ENCODE measurements at places on chromosomes 11 and 22.

DNA sequence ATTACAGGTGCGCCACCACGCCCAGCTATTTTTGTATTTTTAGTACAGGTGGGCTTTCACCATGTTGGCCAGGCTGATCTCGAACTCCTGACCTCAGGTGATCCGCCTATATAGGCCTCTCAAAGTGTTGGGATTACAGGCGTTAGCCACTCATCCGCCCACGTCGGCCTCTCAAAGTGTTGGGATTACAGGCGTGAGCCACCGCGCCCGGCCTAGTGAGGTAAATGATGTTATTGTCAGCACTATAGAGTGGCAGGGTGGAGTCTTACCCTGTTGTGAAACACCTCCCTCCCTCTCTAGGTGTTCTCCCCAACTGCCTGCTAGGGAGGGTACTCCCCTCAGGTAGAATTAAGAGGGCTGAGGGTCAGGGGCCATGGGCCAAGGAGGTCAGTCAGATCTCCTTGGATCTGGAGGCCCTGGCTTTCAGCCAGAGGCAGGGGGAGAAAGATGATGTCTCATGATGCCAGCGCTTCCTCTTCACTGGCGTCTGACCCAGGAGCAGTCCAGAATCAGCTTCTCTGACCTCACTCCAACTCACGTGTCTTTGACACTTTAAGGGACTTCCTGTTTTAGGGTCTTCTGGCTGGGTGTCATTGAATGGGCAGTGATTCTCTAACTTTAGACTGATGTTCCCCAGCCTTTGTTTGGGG, 2.0 kb downstream of the GGA1 start:
- DNase-seq = no peak

- no peak for DNase-seq
These were observed 845 bp downstream of the MPPED2 start for GRCh38 chr11:30585125-30585891.

- DNase-seq = peak; percentile 14
These were observed 13.9 kb downstream of the DAGLA start for GRCh38 chr11:61693922-61694601.

DNA sequence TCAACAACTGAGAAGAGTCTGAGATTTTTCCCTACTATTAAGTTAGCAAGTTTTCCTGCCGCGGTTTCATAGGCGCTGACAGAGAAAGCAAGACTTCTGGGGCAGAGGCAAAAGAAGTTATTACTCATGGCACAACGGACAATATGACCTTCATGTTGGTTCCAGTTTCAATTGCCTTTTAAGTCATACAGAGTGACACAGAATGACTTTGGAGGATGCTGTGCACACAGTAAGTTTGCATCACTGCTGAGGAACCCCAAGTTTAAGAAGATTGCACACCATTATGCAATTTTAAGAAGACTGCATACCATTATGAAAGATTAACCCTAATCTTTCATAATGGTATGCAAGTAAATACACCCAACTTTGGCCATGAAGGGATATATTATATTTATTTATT, 626.5 kb upstream of the CHORDC1 start:
- DNase-seq = no peak

DNA sequence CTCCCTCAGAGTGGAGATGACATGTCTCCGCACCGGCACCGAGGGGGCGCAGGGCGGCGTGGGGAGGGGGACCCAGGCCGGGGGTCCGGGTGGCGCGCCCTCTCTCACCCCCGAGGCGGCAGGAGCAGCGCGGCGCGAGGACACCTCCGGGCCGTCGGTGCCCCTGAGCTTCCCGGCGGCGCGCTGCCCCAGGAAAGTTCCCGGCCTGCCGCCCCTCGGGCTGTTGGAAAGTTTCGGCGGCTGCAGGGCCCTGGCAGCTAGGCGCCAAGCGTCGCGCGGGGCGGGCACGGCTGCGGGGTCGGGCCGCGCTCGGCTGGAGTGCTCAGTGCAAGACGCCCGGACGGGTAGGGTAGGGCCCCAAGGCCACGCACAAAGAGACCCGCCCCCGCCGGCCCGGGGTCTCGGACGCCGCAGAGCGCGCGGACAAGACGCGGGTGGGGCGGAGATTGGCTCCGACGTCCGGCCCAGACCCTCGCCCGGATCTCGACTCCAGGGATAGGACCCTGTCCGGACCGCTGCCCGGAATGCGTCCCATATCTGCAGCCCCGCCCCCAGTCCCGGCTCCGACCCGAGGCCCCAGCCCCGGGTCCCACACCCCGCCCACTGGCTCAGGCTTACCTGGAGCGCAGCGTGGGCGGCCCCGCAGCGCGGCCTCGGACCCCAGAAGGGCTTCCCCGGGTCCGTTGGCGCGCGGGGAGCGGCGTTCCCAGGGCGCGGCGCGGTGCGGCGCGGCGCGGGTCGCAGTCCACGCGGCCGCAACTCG, 471 bp downstream of the ARVCF start:
- no peak for DNase-seq

DNA sequence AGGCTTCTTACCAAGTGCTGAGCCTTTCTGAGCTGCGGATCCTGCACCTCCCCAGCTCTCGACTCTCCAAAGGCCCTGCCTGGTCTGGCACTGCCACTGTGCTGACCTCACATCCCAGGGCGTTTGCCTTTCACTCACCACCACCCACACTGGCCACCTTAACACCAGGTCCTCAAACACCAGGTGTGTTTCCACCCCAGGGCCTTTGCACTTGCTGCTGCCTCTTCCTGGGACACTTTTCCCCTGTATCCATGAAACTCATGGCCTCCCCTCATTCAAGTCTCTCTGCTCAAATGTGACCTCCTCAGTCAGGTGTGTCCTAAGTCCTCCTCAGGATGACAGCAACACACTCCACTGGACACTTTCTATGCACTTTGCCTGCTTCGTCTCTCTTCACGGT, 51.4 kb upstream of the ANO1 start:
- DNase-seq = no peak

DNA sequence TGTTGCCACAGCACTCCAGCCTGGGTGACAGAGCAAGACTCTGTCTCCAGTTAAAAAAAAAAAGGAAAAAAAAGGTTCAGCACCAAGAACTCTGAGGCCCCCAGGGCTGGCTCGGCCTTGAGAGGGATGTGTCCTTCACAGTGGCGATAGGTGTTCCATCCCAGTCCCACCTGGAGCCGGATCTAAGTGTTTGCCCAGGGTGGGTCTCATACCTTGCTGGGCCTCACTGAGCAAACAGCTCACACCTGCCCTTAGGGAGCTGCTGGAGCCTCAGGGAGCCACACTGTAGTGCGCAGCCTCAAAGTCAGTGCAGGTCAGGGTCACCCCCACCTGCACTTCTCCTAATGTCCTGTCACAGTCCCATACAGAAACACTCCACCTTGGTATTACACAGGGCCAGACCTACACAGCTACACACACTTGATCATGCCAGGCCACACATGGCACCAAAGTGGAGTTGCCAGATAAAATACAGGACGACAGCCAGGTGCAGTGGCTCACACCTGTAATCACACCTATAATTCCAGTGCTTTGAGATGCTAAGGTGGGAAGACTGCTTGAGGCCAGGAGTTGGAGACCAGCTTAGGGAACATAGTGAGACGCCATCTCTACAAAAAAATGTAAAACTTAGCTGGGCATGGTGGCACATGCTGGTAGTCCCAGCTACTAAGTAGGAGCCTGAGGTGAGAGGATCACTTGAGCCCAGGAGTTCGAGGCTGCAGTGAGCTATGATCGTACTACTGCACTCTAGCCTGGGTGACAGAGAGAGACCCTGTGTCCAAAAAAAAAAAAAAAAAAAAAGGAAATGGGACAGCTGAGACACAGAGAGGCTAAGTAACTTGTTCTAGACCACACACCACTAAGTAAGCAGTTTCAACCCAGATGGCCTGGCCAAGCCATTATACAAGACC, 7.3 kb downstream of the STARD10 start:
- DNase-seq = no peak

DNA sequence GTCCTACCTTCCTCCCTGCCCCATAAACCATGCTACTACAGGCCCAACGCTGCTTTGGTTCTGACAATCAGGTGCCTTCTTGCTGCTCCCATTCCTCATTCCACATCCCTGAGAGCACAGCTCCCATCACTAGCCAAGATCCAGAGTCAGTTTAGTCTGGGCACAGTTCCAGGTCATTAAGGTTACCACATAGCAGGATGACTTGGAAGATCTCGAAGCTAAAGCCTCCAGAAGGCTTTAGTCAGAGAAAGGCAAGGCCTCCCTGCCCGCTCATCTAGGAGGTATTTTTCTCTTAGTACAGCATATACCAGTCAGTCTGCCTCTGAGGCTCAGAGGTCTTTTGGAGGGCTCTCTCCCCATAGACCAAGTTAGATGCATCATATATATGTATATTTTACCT, 30.3 kb downstream of the TRIM66 start:
- no peak for DNase-seq

GRCh38 chr11:67648140-67648795, 2.3 kb downstream of the ACY3 start:
- DNase-seq = peak; percentile 28

GRCh38 chr22:46366801-46367706, 31.5 kb downstream of the TRMU start:
- DNase-seq = no peak

DNA sequence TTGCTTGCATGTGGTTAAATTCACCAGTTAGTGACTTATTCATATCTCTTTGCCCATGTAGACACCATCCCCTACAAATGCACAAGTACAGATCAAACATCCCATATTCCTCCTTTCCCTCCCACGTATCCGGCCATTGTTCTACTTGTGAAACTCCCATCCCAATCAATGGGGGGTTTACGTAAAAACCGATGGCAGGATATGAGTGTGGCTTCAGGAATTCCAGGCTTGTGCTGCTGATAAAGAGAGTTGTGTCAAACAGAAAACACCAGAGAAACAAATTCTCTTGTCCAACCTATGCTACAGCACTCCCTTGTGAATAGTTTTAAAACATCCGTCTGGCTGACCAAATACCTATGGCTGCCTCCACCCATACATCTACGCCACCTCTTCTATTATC, 15.5 kb downstream of the FLI1 start:
- no peak for DNase-seq

DNA sequence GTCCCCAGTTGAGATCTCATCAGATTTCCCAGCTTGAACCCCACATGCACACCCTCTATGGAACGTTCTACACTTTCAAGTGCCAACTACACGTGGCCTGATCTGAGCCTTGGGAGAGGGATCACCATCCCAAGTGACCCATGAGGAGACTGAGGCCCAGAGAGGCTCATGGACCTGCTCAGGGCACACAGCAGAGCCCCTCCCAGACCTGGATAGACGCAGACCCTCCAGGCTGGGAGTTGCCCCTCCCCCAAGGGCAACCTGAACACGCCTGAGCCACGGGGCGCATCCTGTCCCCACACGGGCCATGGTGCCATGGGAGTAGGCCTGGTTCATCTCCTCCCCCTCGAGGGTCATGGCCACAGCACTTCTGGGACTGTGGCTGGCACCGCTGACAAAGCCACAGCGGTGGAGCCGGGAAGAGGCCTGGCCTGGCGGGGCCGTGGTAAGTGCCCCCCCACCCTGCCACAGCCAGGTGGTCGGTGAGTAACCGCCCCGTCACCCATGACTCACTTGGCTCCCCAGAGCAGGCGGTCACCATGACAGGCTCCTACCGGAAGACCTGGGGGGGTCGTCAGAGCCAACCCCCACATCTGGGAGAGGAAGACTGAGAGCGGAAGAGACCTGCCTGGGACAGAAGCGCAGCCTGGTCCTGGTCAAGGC, 8.1 kb downstream of the WNT7B start:
- DNase-seq = no peak

DNA sequence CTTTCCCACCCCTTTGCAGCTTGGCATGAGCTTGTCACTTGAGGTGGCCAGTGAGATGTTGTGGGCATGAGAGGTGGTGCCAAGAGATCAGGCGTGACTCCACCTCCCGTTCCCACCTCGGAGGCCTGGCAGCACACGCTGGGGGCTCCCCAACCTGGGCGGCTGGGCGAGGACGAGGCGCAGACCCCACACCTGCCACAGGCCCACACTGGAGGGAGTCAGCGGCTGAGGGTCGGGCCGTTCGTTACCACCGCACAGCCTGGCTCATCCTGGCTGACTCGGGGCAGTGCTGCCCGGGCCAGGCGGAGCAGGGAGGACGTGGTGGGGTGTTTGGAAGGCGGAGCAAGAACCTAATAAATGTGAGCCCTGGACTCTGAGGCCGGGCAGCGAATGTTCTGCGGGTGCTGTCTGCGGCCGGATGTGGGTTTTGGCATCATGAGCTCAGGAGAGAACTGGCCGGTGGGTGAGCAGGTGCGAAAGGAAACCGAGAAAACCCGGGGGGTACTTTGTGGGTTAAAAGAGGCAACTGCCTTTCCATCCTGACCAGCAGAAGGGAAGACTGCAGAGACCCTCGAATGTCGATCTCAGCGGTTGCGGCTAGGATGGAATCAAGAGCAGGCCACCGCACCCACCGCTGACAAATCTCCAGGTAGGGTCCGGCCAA, 10.2 kb upstream of the IFITM3 start:
- DNase-seq = no peak

DNA sequence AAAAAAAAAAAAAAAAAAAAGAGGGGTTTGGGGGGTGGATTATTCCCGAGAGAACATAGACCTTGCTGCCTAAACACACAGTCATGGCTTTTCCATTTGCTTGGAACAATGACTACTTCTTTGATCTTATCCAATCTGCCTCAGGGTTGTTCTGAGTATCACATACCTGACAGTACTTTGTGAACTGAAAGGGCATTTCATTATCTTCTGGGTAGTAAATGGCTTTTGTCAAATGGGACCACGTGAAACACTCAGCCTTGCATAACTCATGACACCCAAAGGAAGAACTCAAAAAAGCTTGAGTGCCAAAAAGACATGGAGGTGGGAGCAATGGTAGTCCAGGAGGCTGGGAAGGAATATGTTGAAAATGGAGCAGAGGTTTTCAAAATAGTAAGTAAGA, 123.2 kb upstream of the BID start:
- no peak for DNase-seq

- DNase-seq = peak; percentile 35
These were observed 687.2 kb downstream of the OPCML start for GRCh38 chr11:132844956-132845696.

- no peak for DNase-seq
These were observed 196.4 kb upstream of the TENM4 start for GRCh38 chr11:79637219-79637618.

- DNase-seq = no peak
These were observed 25.7 kb downstream of the TUB start for GRCh38 chr11:8106679-8107078.

GRCh38 chr11:55714982-55715888, 53.2 kb downstream of the OR4C6 start:
- DNase-seq = no peak

DNA sequence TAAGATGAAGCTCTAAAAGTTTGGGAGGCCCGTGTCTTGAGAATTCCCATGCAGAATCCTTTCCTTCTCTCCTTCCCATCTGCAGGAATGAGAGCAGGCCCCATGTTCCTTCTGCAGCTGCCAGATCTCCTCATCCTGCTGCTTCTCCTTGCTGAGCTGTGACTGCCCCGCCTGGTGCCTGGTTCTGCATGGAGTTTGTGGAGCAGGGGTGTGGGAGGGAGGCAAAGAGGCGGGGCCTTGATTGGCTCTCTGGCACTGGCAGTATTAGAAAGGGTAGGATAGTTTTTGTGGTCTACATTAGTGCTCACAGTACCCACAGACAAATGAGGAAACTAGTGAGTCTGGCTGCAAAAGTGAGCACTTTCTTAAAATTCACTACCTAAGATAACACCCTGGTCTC, 91.1 kb upstream of the CLPB start:
- no peak for DNase-seq
